ENCODE measurements at places on chromosomes 11 and 22. TPM values are rescaled to one million over a fixed set of nuclear protein-coding genes. Genes with fewer than 3 reads are reported as not detected.
A peak's percentile ranks its signal among the peaks of the same experiment; 100 is the strongest.

- H3K36me3 ChIP-seq, result peaks cover 2% of the 10 kb centered on the region
- no peak overlapping the region for H3K27ac ChIP-seq
- no peak overlapping the region for H3K4me3 ChIP-seq
- H3K4me1 ChIP-seq, result no peaks in the 10 kb centered on the region
Measured at GRCh38 chr11:36278531-36279282, 10.5 kb downstream of the COMMD9 start.

DNA sequence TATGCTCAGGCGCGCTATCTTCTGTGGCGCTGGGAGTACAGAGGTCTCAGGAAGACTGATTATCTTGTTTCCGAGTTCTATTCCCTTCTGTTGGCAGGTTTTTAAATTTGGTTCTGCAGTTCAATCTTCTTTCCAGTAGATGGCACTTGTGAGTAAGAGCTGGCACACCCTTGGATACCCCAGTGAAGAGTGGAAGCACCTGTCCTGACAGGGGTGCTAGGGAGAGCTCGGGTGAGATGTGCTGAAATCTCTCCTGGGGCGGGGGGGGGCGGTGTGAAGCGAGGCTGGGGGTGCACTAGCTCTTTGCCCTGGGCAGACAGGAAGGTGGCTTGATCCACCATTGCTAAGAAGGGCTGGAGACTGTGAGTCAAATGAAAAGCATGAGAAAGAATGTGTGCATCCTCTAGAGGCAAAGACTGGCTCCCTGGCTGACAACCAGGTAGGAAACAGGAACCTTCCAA is 679.9 kb upstream of the CCDC179 start:
- no peaks in the 10 kb centered on the region for H3K4me1 ChIP-seq
- no peak overlapping the region for H3K27ac ChIP-seq
- H3K4me3 ChIP-seq, result no peak overlapping the region
- no peaks in the 10 kb centered on the region for H3K36me3 ChIP-seq

DNA sequence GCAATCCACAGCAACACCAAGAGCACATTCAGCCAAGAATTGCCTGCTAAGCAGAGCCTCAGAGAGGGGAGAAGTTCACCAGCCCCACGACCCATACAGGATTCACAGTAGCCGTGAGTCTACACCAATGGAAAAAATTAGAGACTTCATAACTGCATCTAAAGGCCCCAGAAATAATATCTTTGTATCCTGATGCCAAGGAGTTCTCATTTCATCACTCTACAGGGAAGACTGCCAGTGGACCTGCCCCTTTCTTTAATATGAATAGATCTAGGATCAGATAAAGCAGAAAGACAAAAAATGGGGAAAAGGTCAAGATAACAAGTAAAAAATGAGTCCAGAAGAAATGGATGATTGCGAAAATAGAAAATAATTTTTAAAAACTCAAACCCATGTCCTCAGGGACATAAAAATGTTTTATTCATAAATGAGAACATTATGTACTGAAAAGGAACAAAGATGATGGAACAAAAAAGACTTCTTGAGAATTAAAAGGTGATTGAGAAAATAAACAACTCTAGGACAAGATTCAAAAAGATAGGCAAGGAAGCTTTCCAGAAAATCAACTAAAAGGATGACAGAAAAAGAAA is 9.5 kb downstream of the APOL3 start:
- peaks cover 45% of the 10 kb centered on the region for H3K4me1 ChIP-seq
- peaks cover 75% of the 10 kb centered on the region for H3K36me3 ChIP-seq
- DNase-seq, result no peak
- H3K4me3 ChIP-seq, result no peak overlapping the region
- peak overlapping the region; percentile 39 for H3K27ac ChIP-seq

- peaks cover 2% of the 10 kb centered on the region for H3K4me1 ChIP-seq
- H3K27me3 ChIP-seq, result no peaks in the 10 kb centered on the region
- no peak for DNase-seq
- no peak overlapping the region for H3K4me3 ChIP-seq
- H3K36me3 ChIP-seq, result peaks cover 2% of the 10 kb centered on the region
- H3K27ac ChIP-seq, result no peak overlapping the region
Measured at GRCh38 chr22:39381009-39381755, 18.4 kb upstream of the TAB1 start.

The DNAJB13 gene
- 0.15 TPM for total RNA-seq

DNA sequence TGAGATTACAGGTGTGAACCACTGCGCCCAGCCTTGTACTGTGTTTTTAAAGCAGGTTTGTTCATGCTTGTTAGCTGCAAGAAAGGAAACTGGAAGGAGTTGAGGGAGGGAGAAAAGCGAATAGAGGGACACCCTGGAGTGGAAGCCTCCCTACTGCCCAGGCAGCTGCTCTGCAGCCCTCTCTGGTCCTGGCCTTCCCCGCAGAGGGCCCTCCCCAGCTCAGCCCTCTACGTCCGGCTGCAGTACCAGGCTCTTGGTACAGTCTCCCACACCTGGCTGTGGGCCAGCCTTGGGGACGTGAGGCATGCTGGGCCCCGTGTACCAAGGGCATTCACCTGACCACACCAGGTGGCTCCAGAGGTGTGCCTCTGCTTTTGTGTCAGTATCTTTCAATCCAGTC is 70.8 kb downstream of the MED15 start:
- H3K36me3 ChIP-seq, result peaks cover 48% of the 10 kb centered on the region
- H3K27ac ChIP-seq, result no peak overlapping the region
- no peaks in the 10 kb centered on the region for H3K27me3 ChIP-seq
- peaks cover 31% of the 10 kb centered on the region for H3K4me1 ChIP-seq

The RAB36 gene
- total RNA-seq, result 0.27 TPM

GRCh38 chr22:42814616-42815015 is 42.5 kb downstream of the ARFGAP3 start:
- DNase-seq, result no peak
- H3K36me3 ChIP-seq, result peaks cover 5% of the 10 kb centered on the region
- no peaks in the 10 kb centered on the region for H3K4me1 ChIP-seq
- H3K4me3 ChIP-seq, result no peak overlapping the region
- no peak overlapping the region for H3K27ac ChIP-seq

DNA sequence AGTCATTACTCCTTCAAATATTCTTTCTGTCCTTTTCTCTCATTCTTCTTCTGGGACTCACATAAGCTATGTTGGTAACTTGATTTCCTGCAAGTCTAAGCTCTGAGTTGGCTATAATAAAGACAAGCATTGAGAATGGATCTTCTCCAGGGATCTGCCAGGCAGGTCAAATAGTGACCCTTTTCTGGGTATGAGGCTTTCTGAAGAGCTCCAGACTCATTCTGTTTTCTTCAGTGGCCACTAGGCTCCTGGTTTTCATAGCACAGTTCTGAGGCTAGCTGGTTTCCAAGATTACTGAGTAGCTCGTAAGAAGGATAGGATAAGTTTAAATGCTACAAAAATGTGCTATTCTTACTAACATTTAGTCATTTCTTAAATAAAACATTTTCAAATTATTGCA is 38.3 kb downstream of the TMPRSS5 start:
- no peak for DNase-seq
- peaks cover 26% of the 10 kb centered on the region for H3K27me3 ChIP-seq
- H3K4me3 ChIP-seq, result no peak overlapping the region
- no peak overlapping the region for H3K27ac ChIP-seq

- H3K36me3 ChIP-seq, result no peaks in the 10 kb centered on the region
- H3K4me1 ChIP-seq, result no peaks in the 10 kb centered on the region
- H3K27me3 ChIP-seq, result peaks cover 6% of the 10 kb centered on the region
- H3K27ac ChIP-seq, result no peak overlapping the region
Measured at GRCh38 chr11:120310870-120311269, 14.2 kb upstream of the TLCD5 start.

DNA sequence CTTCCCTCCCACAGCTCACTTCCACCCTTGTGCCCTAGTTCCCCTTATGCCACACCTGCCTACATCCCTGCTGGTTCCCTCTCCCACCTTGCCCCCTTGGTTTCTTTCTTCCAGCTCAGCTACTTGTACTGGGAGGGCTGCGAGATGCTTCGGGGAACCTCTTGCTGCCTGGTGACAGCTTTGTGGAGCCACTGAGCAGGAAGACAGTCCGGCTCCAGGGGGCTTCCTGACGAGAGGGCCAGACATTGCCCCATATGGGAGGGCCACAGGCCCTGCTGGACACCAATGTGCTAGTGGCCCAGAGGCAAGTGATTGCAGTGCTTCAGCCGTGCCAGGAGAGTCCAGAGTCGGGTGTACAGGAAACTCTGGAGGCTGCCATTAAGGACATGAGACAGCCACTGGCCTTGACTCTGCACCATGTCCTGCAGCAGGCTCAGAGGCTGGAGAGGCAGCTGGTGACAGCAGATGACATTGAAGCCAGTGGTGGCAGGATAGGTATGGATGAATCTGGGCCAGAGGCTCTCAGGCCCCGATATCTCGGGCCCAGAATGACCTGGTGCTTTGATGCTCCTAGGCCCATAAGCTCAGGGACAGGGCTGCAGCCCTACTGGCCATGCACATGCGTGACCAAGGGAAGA is 54.3 kb downstream of the BTG4 start:
- peaks cover 14% of the 10 kb centered on the region for H3K27me3 ChIP-seq
- H3K4me3 ChIP-seq, result no peak overlapping the region
- DNase-seq, result no peak
- H3K36me3 ChIP-seq, result no peaks in the 10 kb centered on the region
- no peak overlapping the region for H3K27ac ChIP-seq

GRCh38 chr11:58506935-58507334 is 970 bp downstream of the OR5B21 start:
- no peak overlapping the region for H3K27ac ChIP-seq
- DNase-seq, result no peak
- no peaks in the 10 kb centered on the region for H3K4me1 ChIP-seq
- no peak overlapping the region for H3K4me3 ChIP-seq
- peaks cover 5% of the 10 kb centered on the region for H3K36me3 ChIP-seq

DNA sequence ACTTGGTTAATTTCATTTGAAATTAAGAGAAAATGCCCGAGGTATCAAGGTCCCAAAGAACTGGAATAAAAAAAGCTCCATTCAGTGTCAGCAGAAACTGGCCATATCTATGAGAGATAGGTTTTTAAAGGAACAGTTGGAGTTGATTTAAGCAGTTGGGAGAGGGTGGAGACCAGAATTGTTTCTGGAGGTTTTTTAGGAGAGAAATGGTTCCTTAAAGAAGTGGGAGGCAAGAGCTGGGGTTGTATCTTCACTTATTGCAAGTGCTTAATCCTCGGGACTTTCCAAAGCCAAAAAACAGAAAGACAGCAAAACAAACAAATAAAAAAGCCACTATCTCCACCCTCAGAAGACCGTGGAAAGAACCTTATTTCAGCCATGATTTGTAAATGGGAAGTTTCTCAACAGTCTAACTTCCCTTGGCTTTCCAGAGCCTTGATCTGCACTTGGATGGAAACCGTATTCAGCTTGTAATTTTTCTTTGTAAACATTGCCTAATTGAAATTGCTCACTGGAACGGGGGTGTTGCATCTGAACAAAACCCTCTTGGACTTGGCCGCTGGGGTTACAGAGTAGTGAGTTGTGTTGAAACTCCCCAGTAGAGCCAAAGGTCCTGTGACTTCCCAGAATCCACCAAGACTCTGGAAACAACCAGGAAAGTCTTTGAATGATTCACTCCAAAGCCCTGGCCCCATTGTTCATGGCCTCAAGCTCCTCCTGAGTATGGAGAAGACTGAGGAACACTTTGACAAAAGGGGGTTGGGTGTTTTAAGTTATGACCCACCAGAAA is 115.6 kb downstream of the SLC1A2 start:
- H3K4me1 ChIP-seq, result peaks cover 14% of the 10 kb centered on the region
- H3K27ac ChIP-seq, result no peak overlapping the region
- no peak for DNase-seq
- peaks cover 3% of the 10 kb centered on the region for H3K27me3 ChIP-seq
- H3K36me3 ChIP-seq, result no peaks in the 10 kb centered on the region

DNA sequence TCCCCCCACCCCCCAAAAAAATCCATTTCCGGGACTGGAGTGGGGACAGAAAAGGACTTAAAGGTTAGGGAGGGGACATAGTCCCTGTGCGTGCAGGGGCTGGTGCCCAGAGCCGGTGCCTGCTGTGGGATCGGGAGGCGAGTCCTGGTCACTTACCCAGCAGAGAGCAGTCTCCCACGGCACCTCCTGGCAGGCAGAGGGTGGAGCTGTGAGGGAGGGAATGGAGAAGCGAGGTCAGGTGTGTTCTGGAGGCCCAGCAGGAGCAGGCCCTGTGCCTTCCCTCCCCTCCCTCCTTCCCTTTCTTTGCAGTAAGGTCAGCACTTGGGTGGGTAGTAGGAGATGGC is 28.4 kb downstream of the SHANK3 start:
- no peak overlapping the region for H3K4me3 ChIP-seq
- no peaks in the 10 kb centered on the region for H3K27me3 ChIP-seq
- DNase-seq, result no peak
- no peak overlapping the region for H3K27ac ChIP-seq
- no peaks in the 10 kb centered on the region for H3K36me3 ChIP-seq

The OR2AG2 gene
- total RNA-seq, result not detected

The PGA5 gene
- total RNA-seq, result not detected

DNA sequence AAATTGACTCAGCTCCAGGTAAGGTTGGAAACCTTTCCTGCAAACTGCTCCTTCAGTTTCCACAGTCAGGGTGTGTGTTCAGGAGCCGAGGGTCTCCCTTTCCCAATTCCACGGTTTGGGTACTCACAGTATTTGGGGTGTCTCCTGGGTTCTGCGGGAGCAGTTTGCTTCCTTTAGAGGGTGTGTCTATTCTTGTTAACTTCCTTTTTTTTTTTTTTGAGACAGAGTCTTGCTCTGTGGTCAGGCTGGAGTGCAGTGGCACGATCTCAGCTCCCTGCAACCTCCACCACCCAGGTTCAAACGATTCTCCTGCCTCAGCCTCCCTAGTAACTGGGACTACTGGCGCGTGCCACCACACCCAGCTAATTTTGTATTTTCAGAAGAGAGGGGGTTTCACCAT is 251.4 kb downstream of the LUZP2 start:
- no peaks in the 10 kb centered on the region for H3K4me1 ChIP-seq
- H3K4me3 ChIP-seq, result no peak overlapping the region
- no peak for DNase-seq
- H3K36me3 ChIP-seq, result no peaks in the 10 kb centered on the region
- H3K27me3 ChIP-seq, result no peaks in the 10 kb centered on the region
- no peak overlapping the region for H3K27ac ChIP-seq

The MEI1 gene
- total RNA-seq, result 60.0 TPM

DNA sequence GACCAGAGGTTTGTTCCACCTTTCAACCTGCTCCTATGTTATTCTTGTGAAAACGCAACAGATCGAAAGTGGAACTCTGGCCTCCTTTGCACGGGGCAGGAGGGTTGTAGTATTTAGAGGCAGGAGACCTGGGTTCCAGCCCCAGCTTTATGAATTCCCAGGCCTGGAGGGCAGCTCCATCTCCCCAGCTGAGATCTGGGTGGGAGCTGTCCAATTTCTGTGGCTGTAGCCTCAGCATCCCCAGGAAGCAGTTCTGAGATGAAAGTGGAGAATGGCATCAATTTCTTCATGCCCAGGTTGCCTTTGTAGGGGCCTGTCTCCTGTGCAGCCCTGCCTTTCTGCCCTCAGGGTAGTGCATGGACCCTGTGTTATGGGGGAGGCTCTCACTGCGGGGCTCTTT is 4.1 kb downstream of the FADS2 start:
- H3K36me3 ChIP-seq, result peaks cover 25% of the 10 kb centered on the region
- peak overlapping the region; percentile 72 for H3K27ac ChIP-seq

The RAB38 gene
- 1.6 TPM for total RNA-seq

The IFITM2 gene
- total RNA-seq, result 1,561 TPM

The IGF2 gene
- total RNA-seq, result 0.08 TPM

- H3K27ac ChIP-seq, result no peak overlapping the region
- no peaks in the 10 kb centered on the region for H3K4me1 ChIP-seq
- H3K27me3 ChIP-seq, result peaks cover 20% of the 10 kb centered on the region
- DNase-seq, result no peak
Measured at GRCh38 chr11:77267962-77268361, 33.5 kb downstream of the GDPD4 start.

GRCh38 chr22:26068571-26068970 is 100.7 kb upstream of the SEZ6L start:
- H3K36me3 ChIP-seq, result no peaks in the 10 kb centered on the region
- H3K27ac ChIP-seq, result no peak overlapping the region
- no peaks in the 10 kb centered on the region for H3K4me1 ChIP-seq
- peaks cover 30% of the 10 kb centered on the region for H3K27me3 ChIP-seq
- no peak overlapping the region for H3K4me3 ChIP-seq

Measured in activated CD4-positive, alpha-beta T cell treated with anti-CD3 and anti-CD28 coated beads, Interleukin-2, amount 10 ng/mL, durations not matched to agents 7 days and 5 days (primary cell).